Hindlimb muscle (tissue), 1 donor: ENCODE measurements at places on chromosomes 6 and 20.

GRCh38 chr20:38377039-38377685, 30.9 kb downstream of the LBP start:
- DNase-seq = no peak

GRCh38 chr6:44464527-44465310, 77.2 kb downstream of the CDC5L start:
- no peak for DNase-seq

- no peak for DNase-seq
These were observed 77.7 kb downstream of the CDYL start for GRCh38 chr6:4853782-4854511.

DNA sequence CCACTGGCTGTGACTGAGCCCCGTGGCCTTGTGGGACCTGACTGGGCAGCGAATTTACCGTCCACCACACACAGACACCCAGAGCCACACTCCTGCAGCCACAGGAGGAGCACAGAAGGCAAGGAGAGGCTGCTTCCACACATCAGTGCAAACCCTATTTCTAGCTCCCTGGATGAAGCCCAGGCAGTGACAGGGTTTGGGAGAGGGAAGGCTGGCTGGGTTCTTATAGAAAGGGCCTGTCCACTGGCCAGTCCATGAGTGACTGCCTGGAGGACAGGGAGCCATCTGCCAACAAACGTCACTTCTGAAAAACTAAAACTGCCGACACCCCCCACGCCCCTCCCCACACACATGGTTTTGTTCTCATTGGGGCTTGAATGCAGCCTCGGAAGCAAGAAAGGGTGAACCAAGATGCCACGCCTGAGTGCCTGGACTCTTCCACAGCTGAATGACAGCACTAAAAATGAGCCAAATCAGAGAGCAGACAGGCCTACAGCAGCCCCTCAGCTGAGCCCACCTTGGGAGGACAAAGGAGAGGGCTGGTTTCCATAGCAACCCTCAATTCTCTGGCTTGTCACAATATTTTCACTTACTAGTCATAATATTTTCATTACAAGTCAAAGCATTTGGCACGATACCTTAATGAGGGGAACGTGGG, 38.4 kb downstream of the RRBP1 start:
- DNase-seq = no peak

GRCh38 chr6:29964518-29964886, 22.2 kb downstream of the HLA-A start:
- no peak for DNase-seq

DNA sequence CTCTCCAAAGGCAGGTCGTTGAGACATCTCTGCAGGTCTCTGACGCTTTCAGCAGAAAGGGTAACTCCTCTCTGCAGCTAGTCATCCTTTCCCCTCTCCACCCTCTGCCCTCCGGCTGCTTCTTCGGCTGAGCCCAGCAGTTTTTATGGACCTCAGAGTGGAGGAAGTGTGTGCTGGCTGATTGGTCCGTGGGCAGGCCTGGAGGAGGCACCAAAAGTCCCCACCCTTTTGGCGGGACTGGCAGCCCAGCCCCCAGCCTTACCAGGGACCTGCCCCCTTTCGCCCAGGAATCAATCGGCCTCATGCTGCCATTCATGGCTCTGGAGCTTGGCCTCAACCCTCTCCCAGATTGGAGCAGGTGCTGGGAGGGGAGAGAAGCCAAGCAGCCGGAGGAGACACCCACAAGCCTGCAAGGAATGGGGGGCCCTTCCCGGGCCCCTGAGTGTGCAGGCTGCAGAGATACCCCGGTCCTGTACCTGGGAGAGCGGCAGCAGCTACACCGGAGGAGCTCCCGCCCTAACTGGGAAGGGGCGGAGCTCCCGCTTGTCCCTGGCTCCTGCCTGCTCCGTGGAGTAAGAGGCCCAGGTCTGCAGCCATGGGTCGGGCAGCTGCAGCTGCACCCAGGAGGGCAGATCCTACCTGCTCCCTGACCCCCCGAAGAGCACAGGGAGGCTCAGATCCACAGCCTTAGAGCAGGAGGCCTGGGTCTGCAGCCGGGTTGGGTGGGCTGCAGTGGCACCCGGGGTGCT, 170.3 kb upstream of the SOX4 start:
- no peak for DNase-seq

- no peak for DNase-seq
These were observed 3.7 kb downstream of the KCNK5 start for GRCh38 chr6:39225543-39225942.

- DNase-seq = no peak
These were observed 4.0 kb upstream of the CGAS start for GRCh38 chr6:73455865-73456629.

DNA sequence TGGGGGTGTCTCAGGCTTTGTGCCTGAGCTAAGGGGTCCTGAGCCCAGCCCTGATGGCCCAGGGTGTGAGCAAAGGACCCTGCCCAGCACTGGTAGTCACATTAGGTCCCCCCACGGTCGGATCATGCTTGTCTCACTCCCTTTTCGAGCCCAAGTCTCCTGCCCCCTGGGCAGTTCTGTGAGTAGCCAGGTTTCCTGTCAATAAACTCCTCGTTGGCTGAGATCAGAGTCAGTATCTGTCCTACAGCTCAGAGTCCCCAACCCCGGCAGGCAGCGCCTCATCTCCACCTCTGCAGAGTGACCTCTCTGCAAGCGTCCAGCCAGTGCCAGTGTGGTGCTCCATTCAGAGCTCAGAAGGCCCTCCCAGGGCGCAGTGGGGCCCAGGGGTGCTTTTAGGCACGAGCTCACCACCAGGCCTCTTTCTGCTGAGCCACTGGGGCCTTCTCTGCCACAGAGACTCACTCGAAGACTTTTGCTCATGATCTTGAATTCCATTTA, 93.7 kb upstream of the PMEPA1 start:
- no peak for DNase-seq

GRCh38 chr6:113734982-113735381, 122.2 kb upstream of the MARCKS start:
- DNase-seq = no peak

GRCh38 chr6:155628306-155628705, 172.7 kb upstream of the NOX3 start:
- DNase-seq = no peak

- no peak for DNase-seq
These were observed 67.9 kb downstream of the CGA start for GRCh38 chr6:87027021-87027420.

GRCh38 chr20:6501061-6501460, 266.4 kb upstream of the BMP2 start:
- no peak for DNase-seq

- no peak for DNase-seq
These were observed 56.8 kb upstream of the HINT3 start for GRCh38 chr6:125899726-125900182.

GRCh38 chr6:46381057-46381456, 110.2 kb downstream of the RCAN2 start:
- no peak for DNase-seq

GRCh38 chr6:113010196-113010989, 663.3 kb downstream of the RFPL4B start:
- DNase-seq = no peak

DNA sequence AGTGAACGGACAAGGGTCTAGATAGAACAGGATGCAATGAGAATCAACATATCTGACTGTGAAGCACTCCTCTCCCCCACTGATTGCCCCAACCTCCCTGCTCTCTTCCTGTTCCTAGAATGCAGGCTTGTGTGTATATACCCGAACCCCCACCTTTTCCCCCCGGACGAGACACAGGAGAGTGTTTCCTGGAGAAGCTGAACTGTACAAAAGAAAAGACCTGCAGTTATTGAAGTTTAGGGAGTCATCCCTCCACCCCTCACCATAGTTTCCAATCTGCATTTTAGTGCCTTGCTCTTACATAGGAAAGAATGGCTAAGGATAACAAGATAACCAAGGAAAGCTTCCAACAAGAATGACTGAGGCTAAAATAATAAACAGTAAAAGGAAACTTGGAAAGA, 55.5 kb upstream of the PDE10A start:
- no peak for DNase-seq

DNA sequence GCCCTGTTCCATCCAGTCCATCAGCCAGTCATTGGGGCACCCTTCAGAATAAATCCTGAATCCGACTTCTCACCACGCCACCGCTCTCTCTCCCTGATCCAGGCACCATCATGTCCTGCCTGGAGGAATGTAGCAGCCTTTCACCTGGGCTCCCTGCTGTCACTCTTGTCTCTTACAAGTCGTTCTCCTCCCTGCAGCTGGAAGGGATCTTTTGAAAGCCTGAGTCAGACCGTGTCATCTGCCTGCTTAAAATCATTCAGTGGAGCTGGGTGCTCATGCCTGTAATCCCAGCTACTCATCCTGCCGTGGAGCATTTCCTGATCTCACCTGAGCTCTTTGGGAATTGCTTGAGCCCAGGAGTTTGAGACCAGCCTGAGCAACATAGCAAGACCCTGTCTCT, 19.2 kb upstream of the KCNG1 start:
- no peak for DNase-seq

GRCh38 chr6:165274611-165275010, 34.8 kb downstream of the C6orf118 start:
- DNase-seq = no peak

GRCh38 chr6:117451671-117452070, 25.9 kb upstream of the ROS1 start:
- DNase-seq = no peak

- no peak for DNase-seq
These were observed 96.3 kb downstream of the GJA1 start for GRCh38 chr6:121531658-121532169.

- peak; percentile 18 for DNase-seq
These were observed 238.9 kb downstream of the ERMARD start for GRCh38 chr6:169990095-169991030.

DNA sequence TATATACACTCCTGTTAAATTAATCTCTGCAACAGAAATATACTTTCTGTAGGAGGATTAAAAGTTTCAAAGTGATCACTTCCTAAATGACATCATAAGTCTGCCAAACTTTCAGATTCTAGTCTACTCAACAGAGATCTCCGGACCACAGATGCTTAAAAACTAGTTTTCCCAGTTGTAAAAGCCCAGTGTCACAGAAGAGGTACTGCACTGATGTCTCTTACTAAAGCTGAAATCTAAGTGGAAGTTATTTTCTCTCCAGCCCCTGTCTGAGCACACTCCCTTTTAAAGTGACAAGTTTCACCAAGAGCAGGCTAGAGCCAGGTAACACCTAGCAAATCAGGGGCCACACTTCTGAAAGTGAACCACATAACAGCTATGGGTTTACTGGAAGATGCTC, 71.6 kb upstream of the DST start:
- DNase-seq = no peak

DNA sequence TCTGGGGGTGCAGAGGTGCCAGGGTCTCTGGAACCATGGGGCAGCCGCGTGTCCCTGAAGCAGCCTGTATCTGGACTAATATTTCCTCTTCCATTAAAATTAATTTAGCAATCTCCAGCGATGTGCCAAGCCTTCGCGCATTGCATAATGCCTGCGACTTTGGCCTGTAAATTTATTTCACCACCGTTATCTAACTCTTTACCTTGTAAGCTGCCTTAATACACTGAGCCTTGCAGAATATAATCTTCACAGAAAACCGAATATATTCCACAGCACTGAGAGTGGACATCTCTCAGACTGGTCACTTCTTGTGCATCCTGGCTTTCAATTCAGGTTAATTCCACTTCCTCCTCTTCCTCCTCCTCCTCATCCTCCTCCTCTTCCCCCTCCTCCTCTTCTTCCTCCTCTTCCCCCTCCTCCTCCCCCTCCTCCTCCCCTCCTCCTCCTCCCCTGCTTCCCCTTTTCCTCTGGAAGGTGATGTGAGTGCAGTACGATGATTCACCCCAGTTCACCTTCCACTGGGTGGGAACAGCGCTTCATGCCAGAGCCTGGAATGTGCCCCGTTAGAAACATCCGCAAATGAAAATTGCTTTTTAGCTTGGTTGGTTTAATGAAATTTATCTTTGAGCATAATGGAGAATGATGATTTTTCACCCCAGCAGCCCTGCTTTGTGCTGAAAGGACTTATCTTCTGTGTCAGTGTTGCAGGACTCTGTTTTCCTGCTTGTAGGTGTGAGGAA, 101.4 kb downstream of the CDH4 start:
- no peak for DNase-seq

GRCh38 chr6:30810813-30811339, 66.5 kb upstream of the IER3 start:
- DNase-seq = no peak

DNA sequence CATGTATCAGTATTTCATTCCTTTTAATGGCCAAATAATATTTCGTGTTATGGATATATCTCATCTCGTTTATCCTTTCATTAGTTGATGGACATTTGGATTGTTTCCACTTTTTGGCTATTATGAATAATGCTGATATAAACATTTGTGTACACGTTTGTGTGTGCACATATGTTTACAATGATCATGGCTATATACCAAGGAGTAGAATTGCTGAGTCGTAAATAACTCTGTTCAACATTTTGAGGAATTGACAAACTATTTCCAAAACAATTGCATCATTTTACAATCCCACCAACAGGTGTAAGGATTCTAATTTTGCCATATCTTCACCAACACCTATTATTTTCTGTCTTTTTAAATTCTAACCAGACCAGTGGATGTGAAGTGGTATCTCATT, 26.3 kb upstream of the PNRC1 start:
- no peak for DNase-seq

DNA sequence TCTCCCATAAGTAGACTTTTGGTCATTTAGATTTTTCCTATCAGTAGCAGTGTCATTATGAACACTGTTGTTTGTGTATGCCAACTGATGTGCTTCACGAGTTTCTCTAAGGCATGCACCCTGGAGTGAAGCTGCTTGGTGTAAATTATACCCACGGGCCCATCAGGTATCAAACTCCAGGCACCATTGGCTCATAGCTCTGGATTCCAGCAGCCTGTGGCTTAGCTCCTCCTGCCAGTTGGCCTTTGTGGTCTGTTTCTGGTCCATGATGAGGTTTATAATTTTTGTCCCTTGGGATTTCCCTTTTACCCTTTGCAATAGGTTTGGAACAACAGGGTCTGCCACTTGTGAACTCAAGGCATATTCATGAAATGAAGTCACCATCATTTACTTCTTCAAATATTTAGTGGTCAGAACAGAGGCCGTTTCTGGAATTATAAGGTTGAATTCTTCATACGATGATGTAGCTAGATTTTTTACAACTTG, 350.5 kb downstream of the PRL start:
- DNase-seq = no peak

GRCh38 chr6:3744211-3744900, 7.2 kb downstream of the PXDC1 start:
- DNase-seq = no peak

DNA sequence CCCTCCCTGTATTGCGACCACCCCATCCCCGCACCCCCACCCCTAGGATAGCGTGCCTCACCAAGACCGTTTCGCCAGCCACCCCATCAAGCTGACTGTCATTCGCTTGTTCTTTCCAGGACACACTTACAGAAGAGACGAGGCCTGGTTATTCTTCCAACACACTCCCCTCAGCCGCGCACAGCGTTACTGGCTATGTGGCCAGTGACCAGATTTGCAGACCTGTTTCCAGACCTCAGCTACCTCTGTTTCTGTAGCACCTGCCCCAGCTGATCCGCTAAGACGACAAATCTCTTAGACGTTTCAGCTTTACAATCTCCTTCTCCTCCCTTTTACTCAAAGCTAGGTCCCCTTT, 26.1 kb downstream of the HLA-F start:
- DNase-seq = no peak
